ENCODE measurements at places on chromosomes 11 and 22.
A peak's percentile ranks its signal among the peaks of the same experiment; 100 is the strongest.

DNA sequence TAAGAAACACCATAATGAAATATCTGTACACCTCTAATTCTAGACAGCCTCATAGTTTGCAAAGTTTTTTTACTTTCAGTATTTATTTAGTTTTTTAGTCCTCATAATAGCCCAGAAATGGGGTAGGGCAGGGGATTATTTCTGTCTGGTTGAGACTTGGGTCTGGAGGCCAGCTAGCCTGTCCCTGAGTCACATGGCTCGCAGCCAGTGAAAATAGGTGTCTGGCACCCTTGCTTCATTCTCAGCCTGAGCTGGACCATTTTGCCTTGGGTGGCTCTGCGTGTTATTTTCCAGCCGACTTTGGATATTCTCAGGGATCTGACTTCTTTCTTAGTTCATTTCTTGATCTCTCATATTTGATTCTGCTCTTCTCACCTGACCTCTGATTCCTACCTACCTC, 123.9 kb upstream of the NARS2 start:
- DNase-seq: no peak

- DNase-seq: no peak
Observed at GRCh38 chr22:24996420-24996952, 44.0 kb downstream of the KIAA1671 start.

DNA sequence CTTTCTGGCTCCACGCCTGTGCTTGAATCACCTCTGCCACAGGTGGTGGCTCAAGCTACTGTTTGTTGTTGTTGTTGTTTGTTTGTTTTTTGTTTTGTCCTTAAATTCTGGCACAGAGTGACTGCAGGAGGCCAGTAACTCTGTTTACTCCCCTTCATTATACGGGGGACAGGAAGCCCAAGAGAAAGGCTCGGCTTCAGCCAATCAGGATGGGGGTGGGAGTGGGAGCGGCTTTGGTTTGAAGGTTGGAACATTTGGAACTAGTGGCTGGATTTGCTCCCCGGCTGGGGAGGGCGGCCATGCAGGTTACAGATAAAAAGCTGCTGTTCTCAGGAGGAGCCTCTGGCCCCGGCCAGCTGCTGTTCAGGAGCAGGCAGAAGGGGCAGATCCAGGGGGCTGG, 19.7 kb upstream of the CABP2 start:
- no peak for DNase-seq

GRCh38 chr11:7572001-7572712, 58.4 kb downstream of the PPFIBP2 start:
- no peak for DNase-seq

- DNase-seq: no peak
Observed at GRCh38 chr11:1339066-1339675, 29.7 kb upstream of the TOLLIP start.

DNA sequence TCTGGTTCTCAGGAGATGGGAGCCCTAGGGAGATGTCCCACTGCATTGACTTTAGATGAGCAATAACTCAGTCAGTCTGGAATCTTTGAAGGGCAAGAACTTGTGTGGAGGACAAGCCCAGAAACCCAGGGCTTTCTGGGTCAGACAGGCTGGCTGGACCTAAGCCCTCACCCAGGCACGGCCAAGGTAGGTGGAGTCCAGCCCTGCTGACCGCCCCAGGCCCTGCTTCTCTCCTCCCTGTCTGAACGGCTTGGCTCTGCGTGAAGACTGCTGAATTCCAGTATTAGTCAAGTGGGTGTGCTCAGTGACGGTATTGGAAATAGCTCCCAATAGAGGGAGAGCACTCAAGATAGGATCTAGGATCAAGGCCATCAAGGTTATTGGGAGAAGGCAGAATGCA, 6.1 kb downstream of the CXCR5 start:
- no peak for DNase-seq

GRCh38 chr22:50696251-50696798, 23.7 kb downstream of the SHANK3 start:
- DNase-seq: no peak

DNA sequence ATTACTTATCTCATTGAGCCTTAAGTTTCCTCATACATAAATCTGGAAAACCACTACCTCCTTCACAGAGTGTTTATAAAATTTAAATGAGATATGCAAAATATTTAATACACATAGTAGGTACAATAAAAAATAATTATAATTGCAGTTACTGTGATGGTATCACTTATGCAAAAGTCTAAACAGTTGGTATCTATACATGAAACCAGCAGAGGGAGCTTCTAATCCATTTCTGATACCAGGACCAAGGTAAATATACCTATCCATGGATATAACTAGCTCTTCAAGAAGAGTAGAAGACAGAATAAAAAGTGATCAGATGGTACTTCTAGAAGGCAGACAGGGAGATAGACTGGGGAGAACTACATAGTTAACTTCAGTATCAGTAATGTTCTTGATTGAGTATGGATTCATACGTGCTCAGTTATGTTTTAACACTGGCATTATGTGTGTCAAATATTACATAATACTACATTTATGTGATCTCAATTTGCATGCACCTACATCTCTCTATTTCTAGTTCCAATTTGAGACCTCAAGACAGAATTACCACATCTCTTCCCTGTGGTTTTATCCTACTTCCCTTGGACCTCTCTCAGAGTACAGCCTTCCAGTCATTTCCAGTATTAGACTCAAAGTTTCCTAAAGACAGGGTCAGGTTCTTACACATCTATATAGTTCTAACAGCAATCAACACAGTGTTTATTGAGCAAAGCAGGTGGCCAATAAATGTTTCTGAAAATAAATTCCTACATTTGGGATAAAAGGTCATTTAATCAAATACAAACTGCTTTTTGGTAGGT, 13.7 kb upstream of the TSG101 start:
- no peak for DNase-seq

DNA sequence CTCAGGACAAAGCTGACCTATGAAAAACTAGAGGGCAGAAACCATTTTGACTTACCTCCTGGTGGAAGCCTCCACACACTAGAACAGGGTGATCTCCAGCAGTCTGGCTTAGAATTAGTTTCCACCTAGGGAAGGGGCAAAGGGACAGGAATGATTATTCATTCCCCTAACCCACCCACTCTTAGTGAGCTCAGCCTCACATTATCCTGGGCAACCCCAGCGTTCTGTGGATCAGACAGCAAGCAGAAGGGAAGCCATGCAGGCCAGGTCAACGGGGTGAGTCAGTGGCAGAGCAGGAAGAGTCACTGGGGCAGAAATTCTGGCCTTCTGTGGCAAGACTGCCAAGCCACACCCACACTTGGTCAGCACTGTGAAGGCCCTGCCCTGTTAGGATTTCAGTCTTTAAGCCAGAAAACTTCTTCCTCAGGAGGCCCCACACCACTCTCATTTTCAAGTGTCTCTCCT, 10.5 kb downstream of the NUMA1 start:
- no peak for DNase-seq

DNA sequence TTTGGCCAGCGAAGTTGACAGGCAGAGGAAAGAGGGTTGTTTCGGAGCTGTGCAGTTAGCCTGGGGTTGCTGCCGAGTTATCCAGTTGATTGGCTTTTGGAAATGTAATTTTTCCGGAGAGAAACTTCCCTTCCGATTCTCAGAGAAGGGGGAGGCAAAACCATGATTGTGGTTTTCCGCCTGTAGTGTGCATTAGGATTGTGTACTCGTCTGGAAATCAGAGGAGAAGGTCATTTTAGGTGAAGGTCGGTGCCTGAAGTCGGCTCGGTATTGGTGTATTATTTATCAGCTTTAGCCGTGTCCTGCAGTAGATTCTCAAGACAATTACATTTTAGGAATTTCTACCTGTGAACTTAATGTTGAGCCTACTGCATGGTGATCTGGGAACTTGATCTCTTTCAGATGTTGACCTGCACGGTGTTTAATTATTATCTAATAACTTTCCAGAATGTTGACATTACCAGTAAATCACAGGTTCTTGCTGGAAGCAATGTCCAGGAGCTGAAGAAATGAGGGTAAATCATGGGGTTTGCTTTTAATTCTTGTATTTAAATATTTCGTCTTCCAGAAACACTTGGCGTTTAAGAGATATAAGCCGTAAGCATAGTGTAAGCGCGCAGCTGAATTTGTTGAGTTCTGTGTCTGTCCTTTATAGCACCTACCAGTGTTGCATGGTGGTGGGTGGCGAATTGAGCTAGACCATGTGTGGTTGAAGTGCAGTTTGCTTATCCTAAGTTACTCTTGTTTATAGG, 1.3 kb downstream of the ARHGEF12 start:
- peak; percentile 56 for DNase-seq

DNA sequence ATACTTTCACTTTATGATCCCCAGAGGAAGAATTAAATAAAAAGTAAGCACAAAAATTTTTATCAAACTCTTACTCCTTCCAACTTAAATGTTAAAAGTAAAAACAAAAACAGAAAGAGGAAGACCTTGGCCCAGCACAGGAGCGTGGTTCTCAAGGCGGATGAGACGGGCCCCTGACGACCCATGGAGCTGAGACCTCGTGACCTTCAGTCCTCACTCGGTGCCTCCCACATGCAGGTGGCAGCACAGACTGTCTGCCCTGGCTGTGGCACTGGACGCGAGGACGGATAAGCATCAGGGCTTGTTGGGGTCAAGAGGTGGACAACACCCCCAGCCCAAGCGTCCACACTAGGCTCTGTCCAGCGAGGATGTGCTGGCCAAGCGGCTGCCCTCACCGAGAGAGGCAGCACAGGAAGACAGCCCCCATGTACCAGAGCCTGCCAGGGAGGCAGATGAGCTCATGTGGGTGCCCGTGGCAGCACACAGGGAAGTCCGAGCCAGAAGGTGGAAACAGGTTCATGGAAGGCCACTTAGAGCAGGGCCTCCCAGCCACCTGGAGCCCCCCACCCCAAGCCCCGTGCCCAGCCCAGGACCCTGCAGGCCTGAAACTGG, 1389.8 kb downstream of the TBC1D22A start:
- DNase-seq: no peak

- DNase-seq: peak; percentile 66
Observed at GRCh38 chr11:134050541-134051383, 18.1 kb upstream of the JAM3 start.

DNA sequence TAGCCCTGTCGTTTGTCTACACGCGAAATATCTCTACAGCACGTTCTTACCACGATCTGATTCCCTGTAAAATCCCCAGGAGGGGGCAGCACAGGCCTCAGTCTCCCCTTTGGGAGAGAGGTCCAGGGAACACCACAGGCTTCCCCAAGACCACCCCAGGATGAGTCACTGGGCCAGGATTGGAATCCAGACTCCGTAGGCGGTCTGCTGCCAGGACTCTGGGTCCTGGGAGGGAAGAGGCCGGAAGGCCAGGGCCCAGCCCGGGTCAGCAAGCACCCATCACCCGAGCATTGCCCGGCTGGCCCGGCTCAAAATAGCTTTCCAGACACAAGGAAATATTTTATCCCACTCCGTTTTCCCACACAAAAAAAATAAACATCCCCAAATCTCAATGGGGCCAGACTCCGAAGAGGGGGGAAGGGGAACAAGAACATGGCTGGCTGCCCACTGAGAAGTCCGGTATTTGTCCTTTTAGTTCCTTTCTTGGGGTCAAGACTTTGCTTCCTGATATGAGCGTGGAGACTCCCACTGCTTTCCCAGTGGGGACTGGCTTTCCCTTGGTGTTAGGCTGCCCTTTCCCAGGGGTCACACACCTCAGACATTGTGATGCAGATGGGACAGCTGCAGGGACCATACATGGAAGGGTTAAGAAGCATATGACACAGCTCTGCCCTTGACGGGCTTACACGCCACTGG, 91.3 kb downstream of the LRRC32 start:
- DNase-seq: no peak

DNA sequence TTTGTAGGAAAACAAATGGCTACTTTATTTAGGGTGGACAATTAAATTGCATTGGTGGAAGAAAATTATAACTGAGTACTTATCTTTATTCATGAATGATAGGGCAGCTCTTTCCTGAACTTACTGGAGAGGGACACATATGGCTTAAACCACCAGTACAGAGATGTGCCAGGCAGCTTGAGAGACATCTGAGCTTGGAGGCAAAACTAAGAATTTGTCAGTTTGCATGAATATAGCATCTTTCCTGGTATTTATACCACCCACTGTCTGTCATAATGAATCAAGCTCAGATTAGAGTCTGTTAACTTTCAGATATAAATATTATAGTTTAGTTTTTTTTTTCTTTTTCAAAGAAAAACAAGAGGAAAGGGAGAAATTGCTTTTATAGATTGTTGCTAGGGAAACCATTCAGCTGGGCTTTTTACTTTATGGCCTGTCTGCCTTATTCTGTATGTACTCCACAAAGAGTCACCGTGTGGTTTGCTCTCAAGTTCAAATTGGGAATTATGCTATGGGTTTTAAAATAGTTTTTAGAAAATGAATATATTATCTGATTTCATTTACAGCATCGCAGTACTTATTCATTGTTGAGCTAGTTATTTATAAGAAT, 477.0 kb upstream of the CHORDC1 start:
- no peak for DNase-seq

- peak; percentile 52 for DNase-seq
Observed at GRCh38 chr11:30586251-30587144, at the start of gene MPPED2. MPPED2 (minus strand) TSS chr11:30586353; CDS start chr11:30580373, 5,980 bp downstream.

DNA sequence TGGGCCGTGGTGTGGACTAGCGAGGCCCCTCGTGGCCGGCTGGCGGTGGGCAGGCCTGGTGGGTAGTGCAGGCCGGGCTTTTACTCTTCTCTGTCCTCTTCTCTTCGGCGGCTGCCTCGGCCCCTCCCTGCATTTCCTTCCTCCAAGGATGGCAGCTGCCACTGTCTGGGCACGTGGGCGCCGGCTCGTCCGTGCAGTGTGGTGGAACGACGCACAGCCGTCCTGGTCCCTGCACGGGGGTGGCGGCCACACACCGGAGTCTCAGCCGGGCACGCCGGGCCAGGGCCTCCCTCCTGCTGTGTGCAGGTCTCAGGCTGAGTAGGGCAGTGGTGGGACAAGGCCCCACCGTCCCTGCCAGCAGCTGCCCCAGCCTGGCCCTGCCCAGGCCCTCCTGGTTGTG, 37.7 kb downstream of the MOB2 start:
- no peak for DNase-seq

GRCh38 chr11:64967375-64967774, 4.5 kb downstream of the MAJIN start:
- no peak for DNase-seq

GRCh38 chr11:106276859-106277436, 199.5 kb downstream of the AASDHPPT start:
- no peak for DNase-seq

GRCh38 chr11:29534836-29535235, 482.0 kb downstream of the KCNA4 start:
- DNase-seq: no peak

DNA sequence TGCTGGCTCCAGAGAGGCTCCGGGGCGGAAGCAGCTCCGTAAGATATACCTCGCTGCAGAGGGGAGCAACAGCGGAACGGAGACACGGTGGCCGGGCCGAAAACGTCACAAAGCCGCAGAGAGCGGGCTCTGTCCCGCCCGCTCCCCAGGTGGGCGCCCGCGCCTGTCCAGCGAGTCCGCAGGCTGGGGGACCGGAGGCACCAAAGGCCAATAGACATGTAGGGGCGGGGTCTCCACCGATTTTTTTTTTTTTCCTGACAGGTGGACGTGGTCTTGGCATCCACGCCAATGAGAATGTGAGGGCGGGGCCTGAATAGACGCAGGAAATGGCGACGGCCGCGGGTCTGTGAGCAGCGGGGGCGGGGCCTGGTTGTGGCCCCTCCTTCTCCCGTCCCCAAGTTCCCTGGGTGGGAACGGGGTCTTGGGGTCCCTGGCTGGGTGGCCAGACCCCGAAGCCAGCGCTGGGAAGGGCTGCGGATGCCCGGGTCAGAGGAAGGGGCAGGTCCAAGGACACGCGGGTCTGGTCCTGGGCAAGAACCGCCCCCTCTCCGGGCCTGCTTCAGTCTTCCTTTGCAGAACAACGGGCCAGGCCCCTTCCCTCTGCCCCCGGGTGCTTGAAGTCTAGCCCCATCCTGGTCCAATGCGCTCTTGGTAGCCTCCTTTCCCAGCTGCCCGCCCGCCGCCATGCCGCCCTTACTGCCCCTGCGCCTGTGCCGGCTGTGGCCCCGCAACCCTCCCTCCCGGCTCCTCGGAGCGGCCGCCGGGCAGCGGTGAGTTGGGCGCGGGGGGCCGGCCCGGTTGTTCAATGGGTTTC, at the start of gene DNAJC4:
TSS of gene DNAJC4 (plus strand) at position 378 of the 814 bp plus-strand sequence. CDS start at position 685, 307 bp downstream.
- peak; percentile 95 for DNase-seq
